GM18507 (cell line): ENCODE measurements at places on chromosomes 11 and 22.

- DNase-seq = no peak
Measured at GRCh38 chr22:30196141-30196879, 50.2 kb downstream of the LIF start.

DNA sequence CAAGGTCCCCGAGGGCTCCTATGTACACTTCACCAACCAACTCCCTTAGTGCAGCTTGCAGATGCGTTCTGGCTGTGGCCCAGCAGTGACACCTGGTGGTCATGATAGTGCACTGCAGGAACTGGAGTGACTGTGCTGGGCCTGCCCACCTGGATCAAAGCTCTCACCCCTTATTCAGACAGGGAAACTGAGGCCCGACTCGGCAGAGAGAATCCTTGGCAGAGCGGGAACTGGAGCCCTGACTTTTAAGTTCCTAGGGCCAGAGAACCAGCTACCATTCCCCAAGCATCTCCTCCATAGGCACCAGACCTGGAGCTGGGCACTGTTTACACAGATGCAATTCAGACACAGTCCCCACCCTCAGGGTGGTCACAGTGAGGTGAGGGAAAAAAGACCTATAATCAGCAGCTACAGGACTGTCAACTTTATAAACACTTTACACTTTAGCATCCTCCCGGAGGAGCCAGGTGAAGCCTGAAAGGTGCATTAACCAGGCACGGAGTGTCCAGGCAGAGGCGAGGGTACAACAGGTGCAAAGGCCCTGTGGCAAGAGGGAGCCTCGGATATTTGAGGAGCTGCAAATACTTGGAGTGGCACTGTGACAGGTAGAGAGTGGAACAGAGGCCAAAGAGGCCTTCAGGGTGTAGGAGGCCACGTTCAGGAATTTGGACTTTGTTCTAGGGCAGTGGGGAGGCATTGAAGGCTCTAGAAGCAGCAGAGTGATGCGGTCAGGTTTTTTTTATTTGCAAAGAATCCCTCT is 22.0 kb downstream of the RHBDD3 start:
- DNase-seq = peak; percentile 79

DNA sequence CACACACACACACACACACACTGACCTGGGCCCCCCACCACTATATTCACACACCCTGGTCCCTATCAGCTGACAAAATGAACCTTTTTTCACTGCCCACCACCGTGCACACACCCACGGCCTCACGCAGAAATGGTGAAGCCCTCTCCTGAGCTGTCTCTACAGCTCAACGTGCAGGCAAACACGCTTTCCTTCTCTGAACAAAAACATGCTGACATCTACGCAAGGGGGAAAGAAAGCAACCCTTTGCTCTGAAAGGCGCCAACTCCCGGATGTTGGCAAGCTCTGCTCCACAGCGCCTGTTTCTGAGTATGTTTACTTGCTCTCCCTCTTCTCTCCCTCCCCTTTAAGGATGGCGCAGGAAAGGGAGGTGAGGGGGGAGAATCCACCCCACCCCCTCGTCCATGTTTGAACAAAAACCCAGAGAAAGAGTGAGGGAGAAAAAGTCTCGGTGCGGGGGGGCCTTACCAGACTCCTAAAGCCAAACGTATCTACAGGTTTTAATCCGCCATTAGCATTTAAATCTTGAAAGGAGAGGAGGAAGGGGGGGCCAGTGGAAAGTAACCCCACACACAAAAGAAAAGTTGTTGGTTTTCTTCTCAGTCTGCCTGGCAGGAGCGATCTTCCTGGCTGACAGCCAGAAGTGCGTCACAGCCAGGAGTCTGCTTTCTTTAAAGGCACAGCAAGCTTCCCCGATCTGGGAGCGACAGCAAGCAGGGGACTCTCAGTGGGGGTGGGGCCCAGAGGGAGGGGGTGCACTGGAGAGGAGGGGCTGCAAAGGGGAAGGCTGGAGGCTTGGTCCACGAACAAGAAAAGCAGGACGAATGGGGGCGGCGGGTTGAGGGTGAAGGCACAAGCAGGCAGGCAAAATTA is 39.6 kb downstream of the NUMA1 start:
- DNase-seq = peak; percentile 48

DNA sequence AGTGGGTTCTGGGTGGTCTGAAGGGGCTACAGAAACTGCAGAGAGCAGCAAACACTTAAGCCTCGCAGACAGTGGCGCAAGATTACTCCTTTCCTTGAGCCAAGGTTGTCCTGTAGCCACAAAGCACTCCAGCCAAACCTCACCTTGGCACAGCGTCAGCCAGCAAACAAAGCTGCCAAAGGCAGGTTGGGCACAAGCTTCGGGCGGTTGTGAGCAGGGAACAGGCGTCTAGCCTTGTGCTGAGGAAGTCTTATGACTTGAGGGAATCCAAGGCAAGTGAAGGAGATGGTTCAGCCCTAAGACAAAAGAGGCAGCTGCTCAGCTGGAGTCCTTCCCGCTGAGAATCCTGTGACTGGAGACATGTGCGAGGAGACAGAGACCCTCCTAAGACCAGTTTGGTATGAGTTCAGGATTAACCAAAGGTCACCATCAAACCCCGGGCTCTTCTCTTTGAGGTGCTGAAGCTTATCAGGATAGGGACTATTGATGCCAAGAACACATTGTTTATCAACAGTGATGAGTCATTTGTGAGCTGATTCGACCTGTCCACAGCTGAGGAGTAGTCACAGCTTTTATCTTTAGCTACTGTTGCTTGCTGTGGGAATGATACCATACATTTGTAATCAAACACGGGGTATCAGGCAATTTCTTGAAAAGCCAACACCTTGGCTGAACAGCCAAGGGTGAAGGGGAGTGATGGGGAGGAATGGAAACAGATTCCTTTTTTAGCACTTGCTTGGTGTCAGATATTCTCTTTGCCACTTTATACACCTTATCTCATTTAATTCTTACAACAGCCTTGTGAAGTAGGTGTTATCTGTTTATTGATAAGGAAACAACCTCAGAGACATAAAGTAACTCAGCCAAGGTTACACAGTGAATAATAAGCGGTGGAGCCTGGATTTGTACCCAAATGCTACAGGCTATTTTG is 4.6 kb downstream of the ADM start:
- DNase-seq = no peak

GRCh38 chr11:65377036-65377435 is 5.4 kb downstream of the SLC25A45 start:
- DNase-seq = no peak

GRCh38 chr11:8586805-8587204 is 7.2 kb downstream of the STK33 start:
- no peak for DNase-seq

- no peak for DNase-seq
Measured at GRCh38 chr11:14542324-14542723, 22.1 kb upstream of the PSMA1 start.
